ENCODE measurements at places on chromosomes 5 and 9. TPM values are rescaled to one million over a fixed set of nuclear protein-coding genes. Genes with fewer than 3 reads are reported as not detected.

The MYOZ3 gene
- 2.2 TPM for total RNA-seq

The PCDHGB1 gene
- total RNA-seq, result 4.6 TPM

The DBH gene
- 0.06 TPM for total RNA-seq

The LHX6 gene
- total RNA-seq, result 4.5 TPM

The ITGA2 gene
- 13.0 TPM for total RNA-seq

The CDH6 gene
- 75.9 TPM for total RNA-seq

The KIF20A gene
- total RNA-seq, result 1.5 TPM

The SURF2 gene
- total RNA-seq, result 19.5 TPM

The ASB6 gene
- total RNA-seq, result 21.0 TPM

The RLN1 gene
- total RNA-seq, result not detected

The GPR150 gene
- not detected for total RNA-seq

The PCDHA4 gene
- total RNA-seq, result 8.0 TPM

The ELOVL7 gene
- total RNA-seq, result 66.8 TPM

GRCh38 chr5:139167952-139168720 is 30.0 kb downstream of the SIL1 start:
- DNase-seq, result no peak

- no peak for DNase-seq
Observed at GRCh38 chr9:104568868-104569267, at the start of gene OR13C8. Gene OR13C8, plus strand, starts transcription at chr9:104569168. Its CDS starts 0 bp downstream, at chr9:104569168.

- DNase-seq, result no peak
Observed at GRCh38 chr5:37841203-37841602, 1.4 kb upstream of the GDNF start.

- DNase-seq, result no peak
Observed at GRCh38 chr9:83449983-83450382, 88.2 kb downstream of the FRMD3 start.

DNA sequence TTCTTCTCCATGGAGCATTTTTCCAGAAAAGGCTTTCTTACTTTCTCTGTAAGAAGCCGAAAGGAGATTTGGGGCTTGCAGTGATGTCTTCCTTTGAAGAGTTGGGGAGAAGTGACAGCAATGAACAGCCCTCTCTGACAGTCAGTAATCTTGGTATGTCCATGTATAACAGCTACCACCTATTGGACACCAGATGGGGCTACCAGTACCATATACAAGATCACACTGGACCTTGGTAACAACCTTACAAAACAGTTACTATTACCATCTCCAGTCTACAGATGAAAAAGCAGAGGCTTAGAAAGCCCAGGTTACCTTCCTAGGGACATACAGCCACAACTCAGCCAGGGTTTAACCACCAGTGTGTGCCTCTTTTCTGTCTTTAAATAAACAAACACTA is 272.7 kb upstream of the TRPC7 start:
- no peak for DNase-seq

DNA sequence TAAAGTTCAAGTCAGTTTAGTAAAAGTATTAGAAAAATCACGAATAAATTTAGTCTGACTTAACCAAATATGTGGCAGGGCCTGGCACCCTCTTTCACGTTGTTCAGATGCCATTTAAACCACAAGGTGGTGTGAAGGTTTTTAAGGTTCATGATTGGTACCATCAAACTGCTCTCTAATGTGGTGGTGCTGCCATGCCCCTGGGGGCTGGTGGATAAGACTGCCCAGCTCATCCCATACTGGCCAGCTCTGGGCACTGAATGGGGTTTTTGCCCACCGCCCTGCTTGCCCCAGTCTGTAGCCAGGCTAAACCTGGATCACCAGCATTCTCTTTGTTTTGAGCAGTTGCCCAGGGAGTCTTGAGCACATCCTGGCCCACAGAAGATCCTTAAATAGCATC is 159.3 kb downstream of the GABBR2 start:
- no peak for DNase-seq

- DNase-seq, result peak; percentile 73
Observed at GRCh38 chr9:36136272-36136893, at the start of gene GLIPR2. Gene GLIPR2, plus strand, starts transcription at chr9:36136733. Its CDS starts 46 bp downstream, at chr9:36136779.

GRCh38 chr9:16637911-16638310 is 232.6 kb downstream of the BNC2 start:
- no peak for DNase-seq

DNA sequence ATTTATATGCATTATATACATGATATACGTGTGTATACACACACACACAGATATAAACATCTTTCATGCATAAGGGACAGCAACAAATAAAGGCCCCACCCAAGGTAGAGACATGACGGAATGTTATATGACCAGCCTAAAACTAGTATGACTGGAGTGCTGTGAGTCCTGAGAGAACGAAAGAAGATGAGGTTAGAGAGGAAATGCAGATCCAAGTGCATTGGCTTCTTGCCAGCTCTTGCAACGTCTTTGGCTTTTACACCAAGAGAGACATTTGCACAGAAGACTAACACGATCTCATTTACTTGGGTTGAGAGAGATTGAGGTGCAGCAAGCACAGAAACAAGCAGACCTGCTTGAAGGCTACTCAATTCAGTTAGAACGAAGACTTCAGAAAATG is 23.0 kb downstream of the CDH10 start:
- DNase-seq, result peak; percentile 16

GRCh38 chr5:96336351-96336985 is 96.6 kb downstream of the PCSK1 start:
- DNase-seq, result peak; percentile 84

GRCh38 chr9:94068257-94068656 is 16.0 kb upstream of the PTPDC1 start:
- DNase-seq, result no peak

DNA sequence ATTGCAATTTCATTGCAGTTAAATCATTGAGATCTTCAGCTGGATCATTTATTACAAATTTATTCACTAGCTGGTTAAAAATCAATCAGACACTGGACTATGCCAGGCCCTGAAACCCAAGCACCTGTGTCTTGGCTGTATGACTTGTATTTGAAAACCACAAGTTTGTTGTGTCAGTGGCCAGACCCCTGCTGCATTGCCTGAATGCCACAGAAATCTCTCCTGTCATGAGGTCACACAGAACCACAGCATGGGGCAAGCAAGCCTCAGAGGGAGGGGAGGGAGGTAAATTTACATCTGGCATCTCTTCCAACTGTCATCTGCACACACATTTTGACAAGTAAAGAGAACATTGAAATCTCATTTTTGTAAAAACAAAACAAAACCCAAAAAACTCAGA is 90.0 kb downstream of the ARRDC3 start:
- DNase-seq, result no peak

GRCh38 chr5:159453209-159453608 is 122.9 kb upstream of the IL12B start:
- no peak for DNase-seq

- DNase-seq, result peak; percentile 55
Observed at GRCh38 chr9:88537761-88538091, 2.7 kb downstream of the NXNL2 start.

GRCh38 chr5:150408231-150408943 is 4.3 kb downstream of the CD74 start:
- no peak for DNase-seq

- no peak for DNase-seq
Observed at GRCh38 chr9:69496846-69497450, 171.9 kb downstream of the ENTREP1 start.

DNA sequence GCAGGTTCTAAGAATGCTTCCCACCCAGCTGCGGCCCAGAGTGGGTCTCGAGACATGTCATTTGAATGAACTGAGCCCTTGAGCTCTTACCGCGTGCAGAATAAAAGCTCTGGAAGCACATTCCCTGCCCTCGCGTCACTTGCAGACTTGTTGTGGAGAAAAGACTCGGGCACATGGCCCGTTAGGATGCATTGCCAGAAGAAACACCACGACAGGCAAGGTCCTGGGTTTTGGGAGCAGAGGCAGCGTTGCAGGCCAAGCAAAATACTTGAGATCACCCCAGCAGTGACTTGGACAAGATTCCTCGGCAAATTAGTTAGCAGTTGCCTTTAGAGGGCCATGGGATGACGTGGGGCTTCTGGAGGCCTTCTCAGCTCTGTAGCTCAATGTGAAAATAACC is 170.8 kb upstream of the MSX2 start:
- DNase-seq, result no peak

DNA sequence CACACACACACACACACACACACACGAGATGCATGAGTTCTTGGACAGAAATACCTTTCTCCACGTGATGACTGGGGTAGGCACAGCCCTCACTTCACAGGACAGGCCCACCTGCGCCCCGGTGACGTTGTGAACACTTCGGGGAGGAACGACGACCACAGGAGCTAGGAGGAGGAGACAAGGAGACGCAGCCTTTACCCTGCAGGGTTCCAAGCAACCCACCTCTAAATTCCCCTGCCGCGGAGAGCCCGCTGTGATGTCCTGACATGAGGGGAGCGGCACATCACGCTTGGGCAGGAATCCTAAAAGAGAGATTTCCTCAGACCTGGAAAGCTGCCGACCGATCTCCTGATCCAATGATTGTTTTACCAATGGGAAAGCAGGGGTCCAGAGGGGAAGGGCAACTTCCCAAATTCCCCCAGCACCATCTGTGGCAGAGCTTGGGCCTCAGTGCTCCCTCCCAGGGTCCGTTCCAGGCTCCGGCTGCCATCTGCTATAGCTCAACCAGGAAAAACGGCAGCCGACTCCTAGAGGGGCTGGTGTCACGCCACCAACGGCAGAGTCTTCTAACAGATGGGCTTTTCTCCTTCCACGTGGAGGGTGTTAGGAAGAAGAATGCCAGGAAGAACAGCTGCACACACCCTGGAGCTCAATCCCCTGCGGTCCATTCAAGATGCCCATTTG is 10.1 kb downstream of the IGFBPL1 start:
- no peak for DNase-seq

DNA sequence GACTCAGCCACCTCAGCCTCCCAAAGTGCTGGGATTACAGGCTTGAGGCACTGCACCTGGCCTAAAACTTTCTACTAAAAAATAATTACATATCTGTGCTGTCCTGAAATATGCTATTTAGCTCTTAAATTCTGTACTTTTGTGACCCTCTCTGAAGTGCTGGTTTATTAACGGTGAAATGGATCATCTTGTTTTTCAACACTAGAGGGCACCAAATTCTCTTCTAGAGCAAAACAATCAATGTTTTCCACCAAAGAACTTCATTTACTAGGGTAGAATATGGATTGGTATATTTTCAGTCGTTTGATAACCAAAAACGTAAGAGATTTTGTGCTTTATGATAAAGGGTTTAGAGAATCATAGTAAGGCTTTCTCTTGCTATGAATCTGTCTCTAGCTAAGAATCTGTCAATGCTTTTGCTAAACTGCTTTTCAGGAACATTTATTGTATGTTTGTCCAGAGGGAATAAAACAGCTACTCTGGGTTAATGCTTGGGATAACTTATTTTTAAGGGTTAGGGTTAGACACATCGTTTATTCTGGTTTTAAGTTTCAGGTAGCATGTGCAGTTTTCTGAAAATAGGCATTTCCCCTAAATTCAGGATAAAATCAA is 63.6 kb downstream of the RNF180 start:
- DNase-seq, result no peak

DNA sequence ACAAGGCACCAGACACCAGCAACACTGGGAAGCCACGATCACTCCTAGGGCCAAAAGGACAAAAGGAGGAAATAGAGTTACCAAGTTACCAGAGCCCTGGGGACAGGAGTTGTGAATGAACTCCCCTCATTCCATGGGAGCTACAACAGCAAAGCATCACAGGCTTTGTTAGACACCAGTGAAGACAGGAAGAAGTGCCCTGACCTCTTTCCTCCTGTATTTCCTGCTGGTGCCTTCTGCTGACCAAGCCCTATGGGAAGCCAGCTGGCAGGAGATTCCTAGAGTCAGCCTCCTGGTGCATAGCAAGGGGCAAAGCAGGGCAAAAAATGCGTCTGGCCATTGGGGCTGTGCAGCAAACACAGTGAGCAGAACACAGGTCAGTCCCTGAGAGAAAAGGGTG is 374.7 kb downstream of the ZSWIM6 start:
- DNase-seq, result no peak

DNA sequence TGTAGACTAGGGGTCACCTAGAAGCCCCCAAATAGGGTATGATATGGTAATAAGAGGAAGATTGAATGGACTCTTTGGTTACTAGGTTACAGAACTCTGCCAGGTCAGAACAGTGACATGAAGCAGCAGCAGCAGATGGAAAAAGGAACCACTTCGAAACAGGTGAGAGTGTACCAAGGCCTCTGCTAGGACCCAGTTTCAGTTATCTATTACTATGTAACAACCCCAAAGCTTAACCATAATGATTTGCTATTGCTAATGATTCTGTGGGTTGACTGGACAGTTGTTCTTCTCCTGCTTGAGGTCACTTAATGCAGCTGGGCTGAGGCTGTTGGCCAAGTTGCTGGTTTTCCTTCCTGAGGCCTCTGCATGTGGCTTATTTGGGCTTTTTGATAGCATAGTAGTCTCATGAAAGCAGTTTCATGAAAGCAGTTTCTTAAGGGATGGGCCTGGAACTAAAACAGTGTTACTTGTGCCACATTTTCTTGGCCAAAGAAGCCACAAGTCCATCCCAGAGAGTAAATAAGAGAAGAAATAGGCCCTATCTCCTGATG is 17.6 kb downstream of the C9orf43 start:
- no peak for DNase-seq

GRCh38 chr5:38433160-38433861 is 123.1 kb downstream of the LIFR start:
- DNase-seq, result peak; percentile 43

DNA sequence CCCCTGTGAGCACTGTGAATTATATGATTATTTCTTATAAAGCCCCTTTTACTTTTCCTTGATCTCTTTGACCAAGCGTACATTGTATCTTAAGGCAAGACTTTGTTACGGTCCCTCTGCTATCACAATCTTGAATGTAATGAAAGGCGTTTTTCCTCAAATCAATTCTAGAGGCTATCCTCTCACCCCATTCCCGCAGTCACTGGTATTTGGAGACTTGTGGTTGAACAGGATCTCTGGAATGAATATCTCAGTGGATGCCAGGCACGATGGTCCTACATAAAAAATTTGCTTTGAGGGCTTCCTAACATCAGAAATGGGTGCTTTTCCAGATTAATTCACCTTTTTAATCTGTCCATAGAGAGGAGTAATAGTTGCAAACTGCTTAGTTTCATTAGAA is 151.4 kb upstream of the PAPPA start:
- no peak for DNase-seq

- DNase-seq, result no peak
Observed at GRCh38 chr9:1946526-1947283, 68.4 kb upstream of the SMARCA2 start.

- no peak for DNase-seq
Observed at GRCh38 chr5:161414037-161414436, 132.5 kb downstream of the GABRB2 start.

DNA sequence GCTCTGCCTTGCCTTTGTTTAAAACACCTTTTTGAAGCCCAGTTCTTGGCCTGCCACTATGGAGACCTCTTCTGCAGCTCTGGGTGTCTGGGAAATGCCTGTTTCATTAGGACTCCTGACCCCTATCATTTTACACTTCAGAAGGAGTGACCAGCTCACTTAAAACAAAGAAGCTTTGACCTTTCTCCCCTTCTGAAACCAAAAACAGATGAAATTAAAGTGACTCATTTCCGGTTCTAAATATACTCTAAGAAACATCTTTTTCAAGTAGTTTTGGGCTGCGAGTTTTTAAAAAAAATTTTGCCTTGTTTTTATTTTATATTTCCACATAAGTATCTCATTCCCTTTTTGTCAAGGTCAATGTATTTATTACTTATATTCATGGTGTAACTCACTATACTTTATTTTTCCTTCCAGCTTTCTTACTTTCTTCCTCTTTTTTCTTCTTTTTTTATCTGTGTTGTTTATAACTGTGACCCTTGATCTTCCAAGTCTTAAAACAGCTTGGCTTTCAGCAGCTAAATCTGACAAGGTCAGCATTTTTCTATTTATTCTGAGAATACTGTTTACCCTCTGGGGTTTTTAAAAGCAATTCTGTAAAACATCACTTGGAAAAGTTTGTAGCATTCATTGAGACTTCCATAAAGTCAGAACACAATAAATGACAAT is 672.9 kb downstream of the NR2F1-AS1 start:
- no peak for DNase-seq
